ENCODE measurements at places on chromosomes 4 and X.

GRCh38 chr4:83489711-83490326, 4.9 kb upstream of the ABRAXAS1 start:
- no peak for DNase-seq

DNA sequence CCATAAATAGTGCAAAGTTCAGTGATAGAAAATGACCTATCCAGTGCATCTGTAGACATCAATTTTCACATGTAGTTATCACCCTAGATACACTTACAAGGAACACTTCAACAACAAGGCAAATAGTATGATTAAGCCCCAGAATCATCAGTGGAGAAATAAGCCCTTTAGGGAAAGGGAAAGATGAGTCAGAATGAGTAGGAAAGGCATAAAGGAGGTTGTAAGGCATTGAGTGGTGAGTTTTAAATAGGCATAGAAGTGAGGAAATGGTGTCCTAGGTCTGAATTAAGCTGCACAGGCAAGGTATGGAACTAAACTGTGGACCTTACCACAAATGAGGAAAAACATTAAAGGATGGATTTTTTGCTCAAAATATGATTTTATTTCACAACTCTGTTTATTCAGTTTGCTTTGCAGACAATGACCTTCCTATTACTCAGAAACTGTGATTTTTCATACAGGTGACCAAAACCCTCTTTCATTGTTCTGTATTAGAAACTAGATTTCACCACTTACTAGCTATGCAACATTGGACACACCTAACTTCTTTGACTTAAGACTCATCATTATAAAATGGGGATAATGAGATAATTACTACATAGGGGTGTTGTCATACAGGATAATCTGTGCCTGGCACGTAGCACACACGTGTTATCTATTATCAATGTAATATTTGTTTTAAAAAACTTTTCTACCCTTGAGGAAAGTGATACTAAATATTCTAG, 57.0 kb upstream of the MAP9 start:
- no peak for DNase-seq

- no peak for DNase-seq
These were observed 20.5 kb downstream of the PKD2 start for GRCh38 chr4:88027611-88028608.

DNA sequence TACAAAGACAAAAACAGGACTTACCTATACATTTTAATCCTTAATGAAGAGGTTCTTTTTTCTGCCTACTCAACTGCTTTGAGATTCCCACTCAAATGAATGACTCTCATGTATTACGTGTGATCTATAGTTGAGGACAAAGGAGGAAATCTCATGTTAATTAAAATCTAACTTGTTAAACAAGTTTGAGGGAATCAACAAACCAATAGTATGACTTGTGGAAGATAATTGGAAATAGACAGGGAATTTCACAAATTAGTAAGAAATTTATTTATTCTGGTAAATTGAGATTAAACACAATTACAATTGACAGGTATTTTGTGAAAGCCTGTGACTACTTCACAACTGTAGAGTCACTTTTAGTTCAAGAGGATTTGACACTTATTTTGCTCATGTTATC, at the start of gene TMPRSS11D:
Gene TMPRSS11D, minus strand, starts transcription at position 101 of the 400 bp plus-strand sequence. Its CDS starts 69 bp downstream, at position 32.
- no peak for DNase-seq

GRCh38 chrX:152652060-152652459, 14.4 kb downstream of the GABRQ start:
- no peak for DNase-seq

DNA sequence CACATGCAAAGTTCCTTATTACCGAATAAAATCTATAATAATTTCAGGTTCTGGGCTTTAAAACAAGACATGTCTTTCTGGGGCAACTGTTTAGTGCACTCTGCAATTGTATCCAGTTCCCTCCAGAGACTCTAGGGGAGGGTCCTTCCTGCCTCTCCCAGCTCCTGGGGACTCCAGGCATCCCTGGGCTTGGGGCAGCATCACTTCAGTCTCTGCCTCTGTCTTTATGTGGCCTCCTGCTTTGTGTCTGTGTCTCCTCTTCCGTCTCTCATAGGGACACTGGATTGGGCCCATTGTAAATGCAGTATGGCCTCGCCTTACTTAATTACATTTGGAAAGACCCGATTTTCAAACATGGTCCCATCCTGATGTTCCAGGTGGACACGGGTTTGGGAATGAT, 10.9 kb upstream of the ASMTL start:
- DNase-seq = no peak

- DNase-seq = no peak
These were observed 18.4 kb upstream of the STK26 start for GRCh38 chrX:132004728-132005127.

DNA sequence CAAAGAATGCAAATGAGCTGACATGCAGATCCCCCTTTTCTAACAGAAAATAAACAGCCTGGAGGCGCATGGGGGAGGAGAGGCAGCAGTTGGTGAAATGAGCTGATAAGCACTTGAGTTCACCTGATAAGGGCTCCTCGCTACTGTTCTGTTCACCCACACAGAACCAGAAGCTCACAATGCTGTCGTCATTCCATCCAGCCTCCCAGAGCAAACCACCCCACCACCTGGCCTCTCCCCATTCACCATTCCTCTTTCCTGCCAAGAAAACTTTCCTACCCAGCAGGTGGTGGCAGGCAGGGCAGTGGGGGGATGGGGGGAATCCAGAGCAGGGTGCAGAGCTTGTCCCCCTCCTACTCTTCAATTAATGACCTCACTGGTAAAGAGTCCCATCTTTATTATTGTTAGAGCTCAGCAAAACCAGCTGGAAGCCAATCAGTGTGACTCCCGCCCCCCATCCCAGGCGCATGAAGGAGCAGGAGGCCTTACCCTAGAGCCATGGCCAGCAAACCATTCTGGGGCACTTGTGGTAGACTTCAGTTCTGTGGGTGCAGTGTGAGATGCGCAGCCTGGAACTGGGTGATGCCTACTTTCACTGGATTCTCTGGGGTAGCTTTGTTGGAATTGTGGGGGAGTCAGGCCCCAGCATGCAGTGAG, 350.3 kb downstream of the ZIC3 start:
- no peak for DNase-seq

GRCh38 chrX:40719218-40719617, 16.1 kb downstream of the MED14 start:
- DNase-seq = no peak

- no peak for DNase-seq
These were observed 129.0 kb downstream of the PLS3 start for GRCh38 chrX:115689931-115690330.

DNA sequence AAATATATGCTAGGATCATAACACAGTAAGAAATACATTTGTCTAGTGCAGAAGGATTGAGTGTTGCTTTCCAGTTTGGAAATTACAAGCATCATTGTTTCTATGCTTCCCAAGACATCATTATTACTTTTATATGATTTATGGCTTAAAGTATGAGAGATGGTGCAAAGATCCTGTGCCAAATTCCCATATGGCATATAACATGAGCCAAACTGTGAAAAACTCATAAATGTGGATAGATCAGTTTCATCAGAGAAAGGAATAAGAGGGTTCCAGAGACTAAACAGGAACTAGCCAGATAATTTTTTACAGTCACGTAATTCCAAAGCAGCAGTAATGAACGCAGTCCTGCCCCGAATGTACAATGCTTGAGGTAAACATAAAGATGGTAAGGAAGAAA, 126.3 kb downstream of the PRDM5 start:
- DNase-seq = no peak

DNA sequence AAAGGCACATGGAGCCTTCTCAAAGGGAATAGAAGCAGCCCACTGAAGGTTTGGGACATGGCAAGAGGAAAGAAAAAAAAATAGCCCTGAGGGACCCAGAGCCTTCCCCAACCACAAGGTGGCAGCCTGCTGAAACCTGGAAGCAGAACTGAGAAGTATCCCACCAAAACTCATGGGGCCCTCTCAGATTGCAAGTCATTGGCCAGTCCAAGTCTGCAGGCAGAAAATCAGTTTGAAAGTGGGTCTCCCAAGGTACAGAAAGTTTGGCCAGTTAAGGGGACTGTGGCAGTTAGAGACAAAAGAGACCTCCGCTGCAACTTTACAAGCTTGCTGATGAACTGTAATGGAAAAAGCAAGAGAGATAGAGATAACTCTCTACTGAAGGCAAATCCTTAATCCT, 155.8 kb downstream of the ANTXR2 start:
- DNase-seq = peak; percentile 13

DNA sequence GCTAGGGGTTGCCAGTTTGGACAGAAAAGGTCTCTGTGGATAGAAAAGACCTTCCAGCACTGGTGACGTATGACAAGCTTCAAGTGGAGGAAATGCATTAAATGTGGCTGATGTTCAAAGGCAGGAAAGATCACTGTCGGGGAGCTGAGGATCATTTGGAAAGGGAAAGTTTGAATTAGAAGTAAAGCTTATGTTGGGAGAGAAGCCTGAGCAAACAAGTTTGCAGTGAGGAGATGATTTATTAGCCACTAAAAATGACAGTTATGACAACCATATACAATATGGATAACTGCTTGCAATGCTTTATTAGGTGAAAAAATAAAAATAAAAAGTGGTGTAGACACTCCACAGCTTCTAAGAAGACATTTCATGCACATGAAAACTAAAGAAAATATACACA, 135.3 kb upstream of the HS3ST1 start:
- DNase-seq = no peak

DNA sequence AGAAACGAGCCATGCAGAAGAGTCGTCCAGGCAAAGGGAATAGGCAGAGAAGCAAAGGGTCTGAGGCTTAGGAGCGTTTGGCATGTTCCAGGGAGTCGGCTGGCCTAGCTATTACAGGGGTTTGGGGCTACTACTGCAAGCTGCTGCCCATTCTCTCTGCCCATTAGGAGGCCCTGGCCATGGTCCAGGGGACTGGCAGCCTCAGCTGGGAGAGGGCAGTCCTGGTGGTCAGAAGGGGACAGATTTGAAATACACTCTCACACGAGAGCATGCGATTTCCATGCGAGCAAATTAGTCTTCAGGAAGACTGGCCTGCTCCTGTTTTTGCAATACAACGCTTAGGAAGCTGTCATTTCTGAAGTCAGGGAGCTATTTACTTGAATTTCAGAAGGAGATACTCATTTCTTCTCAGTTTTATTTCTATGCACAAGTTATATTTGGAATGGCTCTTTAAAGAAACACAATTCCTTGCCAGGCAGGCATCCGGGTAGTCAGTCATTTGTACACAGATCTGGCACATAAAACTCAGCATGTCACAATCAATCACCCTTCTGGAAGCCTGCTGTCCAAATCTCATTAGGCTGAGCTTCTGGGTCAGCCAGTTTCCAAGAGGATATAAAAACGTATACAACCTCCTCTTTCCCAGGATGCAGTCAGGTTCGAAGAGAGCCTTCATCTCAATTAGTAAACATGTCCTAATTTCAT, 27.0 kb downstream of the PROM1 start:
- no peak for DNase-seq

DNA sequence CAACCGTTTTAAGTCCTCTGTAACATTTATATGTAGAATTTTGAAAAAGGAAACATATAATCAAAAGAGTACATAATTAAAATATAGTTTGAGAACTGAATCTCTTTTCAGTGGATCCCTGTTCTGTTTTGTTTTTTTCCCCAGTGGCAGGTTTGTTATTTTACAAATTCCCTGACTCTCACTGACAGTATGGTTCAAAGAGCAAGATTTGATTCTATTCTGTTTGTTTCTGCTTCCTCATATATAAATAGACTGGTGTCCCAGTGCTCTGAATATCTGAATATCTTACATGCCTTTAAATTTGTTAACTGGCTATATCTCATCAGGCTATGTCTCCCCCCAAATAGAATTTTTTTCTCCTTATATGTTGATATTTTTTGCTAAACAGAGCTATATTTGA, 16.6 kb downstream of the SULT1E1 start:
- no peak for DNase-seq

- DNase-seq = no peak
These were observed 5.7 kb downstream of the AFM start for GRCh38 chr4:73487233-73487632.

DNA sequence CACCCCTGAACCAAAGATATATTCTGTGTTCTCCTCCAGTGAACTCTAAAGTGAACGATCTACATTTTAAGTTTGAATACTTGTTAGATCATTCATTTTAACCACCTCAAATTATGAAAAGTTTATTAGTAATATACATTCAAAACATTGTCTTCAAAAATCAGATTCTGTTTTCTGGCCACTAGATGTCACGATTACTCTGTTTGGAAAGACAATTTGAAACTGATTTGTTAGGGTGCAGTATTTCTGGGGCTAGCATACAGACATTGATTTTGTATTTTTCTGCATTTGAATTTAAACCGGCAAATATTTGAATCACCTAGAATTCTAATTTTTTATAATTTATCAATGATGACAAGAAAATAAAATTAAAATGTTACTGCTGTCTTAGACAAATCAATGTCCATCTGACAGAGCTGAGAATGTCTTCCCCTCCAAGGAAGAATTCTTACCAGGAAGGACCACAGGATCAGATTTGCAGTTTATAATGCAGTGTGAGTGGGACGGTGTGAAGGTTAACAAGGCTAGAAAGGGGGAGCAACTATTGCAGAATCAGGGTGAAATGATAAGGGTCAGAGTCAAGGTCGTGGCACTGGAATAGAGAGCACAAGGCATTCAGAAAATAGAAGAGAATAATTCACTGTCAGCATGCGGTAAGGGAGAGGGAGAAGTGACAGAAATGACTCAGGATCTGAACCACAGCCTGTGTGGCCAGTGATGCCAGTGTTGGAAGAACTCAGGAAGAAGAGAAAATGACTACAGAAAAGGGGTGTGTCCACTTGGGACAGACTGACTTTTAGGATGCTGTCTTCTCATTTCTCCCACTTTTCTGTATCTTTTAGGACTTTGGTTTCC, 91.6 kb downstream of the ANXA10 start:
- DNase-seq = no peak

- DNase-seq = no peak
These were observed 3.3 kb downstream of the C4orf54 start for GRCh38 chr4:99654361-99654761.

DNA sequence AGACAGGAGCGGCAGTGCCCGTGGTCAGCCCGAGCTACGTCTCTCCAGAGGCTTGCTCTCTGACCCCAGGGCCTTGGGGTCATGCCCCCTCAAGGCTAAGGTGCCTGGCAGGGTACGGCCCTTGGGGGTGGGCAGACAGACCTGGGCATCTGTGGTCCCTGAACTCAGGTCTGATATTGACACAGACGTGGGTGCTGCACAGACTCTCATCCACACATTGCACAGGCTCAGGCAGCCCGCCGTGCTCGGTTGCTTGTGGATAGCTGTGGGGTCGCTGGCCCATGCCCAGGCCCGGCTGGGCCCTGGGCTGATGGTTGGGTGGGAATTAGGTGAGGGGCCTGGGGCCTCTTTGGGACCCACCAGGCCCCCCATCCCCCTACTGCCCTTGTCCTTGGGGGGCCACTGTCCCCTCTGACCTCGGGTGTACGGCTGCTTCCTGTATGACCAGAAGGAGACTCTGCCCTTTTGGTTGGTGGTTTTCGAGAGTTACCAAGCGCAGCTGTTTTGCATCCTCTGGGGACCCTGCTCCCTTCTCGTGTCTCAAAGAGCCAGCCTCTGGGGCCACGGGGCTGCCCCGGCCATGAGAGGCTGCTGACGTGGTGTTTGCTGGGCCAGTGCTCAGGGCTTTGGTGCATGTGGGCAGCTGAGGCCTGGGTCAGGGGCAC, 10.1 kb downstream of the FGFRL1 start:
- no peak for DNase-seq

GRCh38 chrX:151386838-151387459, 10.1 kb upstream of the VMA21 start:
- DNase-seq = no peak

GRCh38 chrX:121642415-121642814, 595.0 kb downstream of the GLUD2 start:
- no peak for DNase-seq
